Kidney (tissue), 22 donors: ENCODE measurements at places on chromosomes 5 and 9. TPM values are rescaled to one million over a fixed set of nuclear protein-coding genes. Genes with fewer than 3 reads are reported as not detected.

The WWC1 gene
- 74.4 TPM for polyA plus RNA-seq

DNA sequence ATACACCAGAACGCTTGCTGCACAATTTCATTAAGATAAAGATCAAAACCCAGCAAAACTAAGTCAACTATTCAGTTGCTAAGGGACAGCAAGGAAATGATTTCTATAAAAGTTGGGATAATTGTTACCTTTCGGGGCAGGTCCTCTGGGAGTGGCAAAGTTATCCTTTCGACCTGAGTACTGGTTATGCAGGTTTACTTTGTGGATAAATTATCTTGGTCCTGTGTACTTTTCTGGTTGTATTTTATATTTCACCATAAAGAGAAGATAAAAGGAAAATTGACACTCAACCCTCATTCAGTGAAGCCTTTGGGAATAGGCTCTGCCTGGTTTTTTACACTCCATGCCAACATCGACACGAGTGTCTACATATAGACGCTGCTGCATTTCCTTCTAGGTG lies 146.5 kb downstream of the SYK start:
- no peak for DNase-seq

- DNase-seq = no peak
Measured at GRCh38 chr9:100848726-100849125, 179.8 kb upstream of the PLPPR1 start.

GRCh38 chr5:149310947-149311658 lies 34.2 kb upstream of the GRPEL2 start:
- no peak for DNase-seq

- DNase-seq = no peak
Measured at GRCh38 chr5:43099640-43100039, 21.1 kb upstream of the ZNF131 start.

DNA sequence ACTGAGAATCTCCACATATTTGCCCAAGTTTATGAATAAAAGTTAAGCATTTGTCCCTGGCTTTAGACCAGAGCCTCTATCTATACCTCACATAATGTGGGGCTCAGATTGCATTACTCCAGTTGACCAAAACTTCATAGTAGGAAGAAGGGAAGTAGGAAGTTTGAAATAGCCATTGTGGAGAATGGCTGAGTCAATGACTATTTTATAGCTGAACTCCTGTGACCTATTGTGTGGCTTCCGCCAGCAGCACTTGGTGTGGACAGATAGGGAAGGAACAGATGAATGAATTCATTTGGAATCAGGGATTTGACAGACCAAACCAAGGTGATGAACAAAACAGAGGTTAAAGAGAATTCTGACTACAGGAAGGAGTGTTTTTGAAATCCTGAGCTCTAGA lies 92.9 kb upstream of the LPAR1 start:
- no peak for DNase-seq
